GM23338 (cell line): ENCODE measurements at places on chromosomes 13 and 19.

GRCh38 chr19:33032218-33032781 lies 32.4 kb downstream of the RHPN2 start:
- no peaks in the 10 kb centered on the region for H3K27me3 ChIP-seq
- H3K36me3 ChIP-seq, result peaks cover 8% of the 10 kb centered on the region; the same call in 1 of the 2 replicates
- H3K4me3 ChIP-seq, result no peak overlapping the region
- H3K27ac ChIP-seq, result peak overlapping the region; percentile 51; the same call in 1 of the 2 replicates

- no peaks in the 10 kb centered on the region for H3K4me1 ChIP-seq
- no peaks in the 10 kb centered on the region; the same call in 1 of the 2 replicates for H3K27me3 ChIP-seq
- peaks cover 3% of the 10 kb centered on the region; the same call in 1 of the 2 replicates for H3K36me3 ChIP-seq
- H3K27ac ChIP-seq, result no peak overlapping the region
- no peak overlapping the region for H3K4me3 ChIP-seq
Observed at GRCh38 chr19:55712804-55713631, 25.2 kb downstream of the NLRP9 start.

GRCh38 chr19:5128251-5128935 lies 159.5 kb downstream of the KDM4B start:
- H3K27me3 ChIP-seq, result no peaks in the 10 kb centered on the region
- peak; percentile 55 for DNase-seq
- peak overlapping the region; percentile 87; the same call in 1 of the 2 replicates for H3K27ac ChIP-seq
- no peak overlapping the region for H3K4me3 ChIP-seq
- no peaks in the 10 kb centered on the region for H3K36me3 ChIP-seq

DNA sequence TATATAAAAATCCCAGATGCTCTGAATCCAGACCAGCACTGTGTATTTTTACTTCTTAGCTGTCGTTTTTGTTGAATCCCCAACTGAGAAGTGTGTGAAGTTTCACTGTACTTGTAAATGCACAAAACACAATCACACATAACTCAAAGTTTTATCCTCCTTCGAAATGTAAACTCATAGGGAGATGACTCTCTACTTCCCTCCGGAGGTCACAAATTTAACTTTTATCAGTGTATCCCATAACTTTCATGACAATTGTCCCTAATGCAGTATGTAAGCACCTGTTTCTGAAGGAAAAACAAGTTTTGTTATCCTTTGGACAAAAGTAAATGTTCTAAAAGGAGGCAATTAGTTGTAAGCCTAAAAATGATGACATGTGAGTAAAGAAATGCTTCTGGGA lies 665.0 kb upstream of the SLITRK6 start:
- H3K4me3 ChIP-seq, result no peak overlapping the region
- no peaks in the 10 kb centered on the region for H3K27me3 ChIP-seq

GRCh38 chr19:56360841-56361240 lies 32.5 kb downstream of the ZNF582 start:
- no peak overlapping the region for H3K4me3 ChIP-seq
- H3K36me3 ChIP-seq, result peaks cover 8% of the 10 kb centered on the region; the same call in 1 of the 2 replicates
- no peaks in the 10 kb centered on the region for H3K4me1 ChIP-seq
- H3K27ac ChIP-seq, result no peak overlapping the region
- no peaks in the 10 kb centered on the region for H3K27me3 ChIP-seq

GRCh38 chr19:1875646-1876495 lies 9.4 kb downstream of the ABHD17A start:
- peak overlapping the region; percentile 93 for H3K4me3 ChIP-seq
- peak; percentile 97 for DNase-seq
- no peak overlapping the region for H3K27ac ChIP-seq
- no peaks in the 10 kb centered on the region for H3K27me3 ChIP-seq
- H3K36me3 ChIP-seq, result no peaks in the 10 kb centered on the region
- peaks cover 16% of the 10 kb centered on the region for H3K4me1 ChIP-seq

DNA sequence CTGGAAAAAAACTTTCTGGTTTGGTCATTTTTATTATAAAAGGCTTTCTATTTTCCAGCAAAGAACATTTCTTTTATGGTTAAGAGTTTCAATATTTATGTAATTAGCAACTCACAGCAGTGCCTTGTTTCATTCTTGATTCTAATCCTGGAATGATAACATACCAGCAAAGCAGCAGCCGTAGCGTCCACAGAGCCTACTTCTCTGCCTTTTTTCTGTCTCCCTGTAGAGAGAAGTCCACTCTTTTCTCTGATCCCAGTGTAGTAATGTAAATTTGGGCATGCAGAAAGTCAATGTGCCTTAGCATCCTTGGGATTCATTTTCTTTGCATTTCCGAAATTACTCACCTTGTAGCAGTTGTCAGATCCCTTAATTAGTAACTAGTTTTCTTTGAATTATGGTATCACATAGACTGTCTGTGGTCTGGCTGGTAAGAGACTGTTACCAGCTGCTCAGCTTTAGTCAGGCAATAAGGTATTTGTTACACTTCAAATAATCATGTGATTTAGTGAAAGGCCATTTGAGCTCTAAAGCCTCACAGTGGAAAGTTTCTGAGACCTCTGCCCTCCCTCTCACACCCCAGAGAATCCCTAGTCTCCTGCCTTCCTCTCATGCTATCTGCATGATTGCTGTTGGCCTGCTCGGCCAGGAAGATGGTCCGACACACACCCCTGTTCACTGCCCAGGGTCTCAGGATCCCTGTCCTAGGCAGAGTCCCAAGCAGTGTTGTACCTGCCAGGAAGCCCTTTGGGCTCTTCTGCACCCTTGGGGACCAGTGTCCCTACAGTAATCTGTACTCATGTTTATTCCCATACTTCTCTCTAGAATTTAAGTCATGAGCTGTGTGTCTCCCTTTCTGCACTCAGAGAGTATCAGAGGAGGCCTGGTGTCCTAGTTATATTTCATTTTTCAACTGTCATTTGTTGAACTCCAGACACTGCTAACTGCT lies 86.3 kb downstream of the LRCH1 start:
- no peak overlapping the region for H3K27ac ChIP-seq
- H3K4me3 ChIP-seq, result no peak overlapping the region
- no peak for DNase-seq
- no peaks in the 10 kb centered on the region for H3K36me3 ChIP-seq

- no peak for DNase-seq
- peaks cover 46% of the 10 kb centered on the region for H3K4me1 ChIP-seq
- no peaks in the 10 kb centered on the region for H3K36me3 ChIP-seq
Observed at GRCh38 chr13:59790626-59791025, 373.1 kb downstream of the DIAPH3 start.

GRCh38 chr13:53368948-53369347 lies 340.3 kb downstream of the OLFM4 start:
- no peak overlapping the region for H3K27ac ChIP-seq
- no peak overlapping the region for H3K4me3 ChIP-seq

- no peak for DNase-seq
- no peaks in the 10 kb centered on the region for H3K4me1 ChIP-seq
- no peaks in the 10 kb centered on the region; the same call in 1 of the 2 replicates for H3K36me3 ChIP-seq
- no peak overlapping the region for H3K4me3 ChIP-seq
- H3K27ac ChIP-seq, result no peak overlapping the region
- H3K27me3 ChIP-seq, result peaks cover 15% of the 10 kb centered on the region; the same call in 1 of the 2 replicates
Observed at GRCh38 chr19:38562096-38562495, 55.7 kb downstream of the MAP4K1 start.

GRCh38 chr13:48731001-48731658 lies 77.4 kb downstream of the CYSLTR2 start:
- no peaks in the 10 kb centered on the region for H3K27me3 ChIP-seq
- no peaks in the 10 kb centered on the region for H3K36me3 ChIP-seq
- H3K4me1 ChIP-seq, result peaks cover 5% of the 10 kb centered on the region; the same call in 1 of the 2 replicates
- no peak overlapping the region for H3K27ac ChIP-seq
- no peak overlapping the region for H3K4me3 ChIP-seq
- DNase-seq, result peak; percentile 17

- H3K27me3 ChIP-seq, result no peaks in the 10 kb centered on the region
- no peak overlapping the region for H3K27ac ChIP-seq
- H3K4me1 ChIP-seq, result 0 out of 2 replicates have a peak, but pooled peaks cover 3% of the 10 kb centered on the region
Observed at GRCh38 chr19:50377051-50377461, 799 bp downstream of the NR1H2 start.

GRCh38 chr19:53906211-53907192 lies 2.6 kb upstream of the CACNG7 start:
- H3K36me3 ChIP-seq, result no peaks in the 10 kb centered on the region
- H3K27me3 ChIP-seq, result peaks cover 41% of the 10 kb centered on the region
- H3K27ac ChIP-seq, result no peak overlapping the region
- peak; percentile 81 for DNase-seq

DNA sequence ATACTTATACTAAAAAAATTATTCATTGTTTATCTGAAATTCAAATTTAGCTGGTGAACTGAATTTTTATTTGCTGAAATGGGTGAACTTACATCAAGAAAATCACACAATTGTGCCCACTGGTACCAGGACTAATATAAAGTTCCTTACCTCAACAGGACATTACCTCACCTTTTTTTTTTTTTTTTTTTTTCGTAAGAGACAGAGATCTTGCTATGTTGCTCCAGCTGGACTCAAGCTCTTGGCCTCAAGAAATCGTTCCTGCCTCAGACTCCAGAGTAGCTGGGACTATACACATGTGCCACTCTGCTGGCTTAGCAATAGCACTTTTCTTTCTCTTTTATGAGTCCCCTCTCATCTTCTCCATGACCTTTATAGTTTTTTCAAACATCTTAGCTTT lies 22.5 kb upstream of the NDFIP2 start:
- H3K4me1 ChIP-seq, result no peaks in the 10 kb centered on the region
- H3K27ac ChIP-seq, result no peak overlapping the region
- no peaks in the 10 kb centered on the region for H3K27me3 ChIP-seq
- H3K36me3 ChIP-seq, result no peaks in the 10 kb centered on the region
- no peak for DNase-seq

DNA sequence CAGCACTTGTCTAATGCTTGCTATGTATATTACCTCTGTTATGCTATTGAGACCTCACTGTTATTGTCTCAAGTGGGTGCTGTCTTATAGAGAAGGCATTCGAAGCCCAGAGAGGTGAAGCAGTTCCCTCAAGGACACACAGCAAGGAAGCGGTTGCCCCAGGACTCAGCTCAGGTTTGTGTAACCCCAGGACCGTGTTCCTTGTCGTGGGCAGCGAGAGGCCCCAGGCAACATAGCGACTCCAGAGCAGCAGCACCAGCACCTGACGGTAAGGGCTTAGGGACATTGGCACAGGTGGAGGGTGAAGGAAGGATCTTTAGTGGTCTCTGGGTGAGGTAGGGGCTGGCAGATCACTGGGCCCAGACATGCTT lies 2.4 kb downstream of the KLK15 start:
- no peak for DNase-seq
- no peaks in the 10 kb centered on the region for H3K4me1 ChIP-seq
- peaks cover 17% of the 10 kb centered on the region for H3K27me3 ChIP-seq
- no peak overlapping the region for H3K27ac ChIP-seq
- no peak overlapping the region for H3K4me3 ChIP-seq

GRCh38 chr13:39565036-39565949 lies 37.7 kb downstream of the LHFPL6 start:
- peaks cover 27% of the 10 kb centered on the region for H3K4me1 ChIP-seq
- peak overlapping the region; percentile 75; the same call in 1 of the 2 replicates for H3K27ac ChIP-seq
- no peak overlapping the region for H3K4me3 ChIP-seq
- DNase-seq, result peak; percentile 82

- DNase-seq, result no peak
- no peaks in the 10 kb centered on the region for H3K27me3 ChIP-seq
- H3K4me3 ChIP-seq, result no peak overlapping the region
- H3K36me3 ChIP-seq, result no peaks in the 10 kb centered on the region
- H3K4me1 ChIP-seq, result peaks cover 35% of the 10 kb centered on the region
Observed at GRCh38 chr19:10876459-10877240, 5.3 kb downstream of the CARM1 start.

DNA sequence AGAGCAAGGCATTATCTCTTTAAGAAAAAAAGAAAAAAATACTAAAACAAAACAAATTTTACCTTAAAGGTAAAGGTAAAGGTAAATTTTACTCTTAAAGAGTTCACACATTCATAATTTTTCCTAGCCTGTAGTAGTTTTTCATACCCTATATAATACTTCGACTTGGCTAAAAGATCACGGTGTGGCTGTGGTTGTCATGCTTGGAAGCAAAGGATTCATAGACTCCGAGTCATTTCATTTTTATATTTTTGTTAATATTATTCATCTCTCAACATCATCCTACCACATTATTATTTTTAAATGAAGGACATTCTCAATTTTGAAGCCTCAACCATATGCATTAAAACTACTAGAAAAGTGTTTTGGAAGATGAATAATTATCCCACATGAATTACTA lies 52.7 kb downstream of the PIBF1 start:
- no peaks in the 10 kb centered on the region for H3K36me3 ChIP-seq
- H3K4me3 ChIP-seq, result no peak overlapping the region
- DNase-seq, result no peak
- no peaks in the 10 kb centered on the region for H3K27me3 ChIP-seq
- no peaks in the 10 kb centered on the region for H3K4me1 ChIP-seq

DNA sequence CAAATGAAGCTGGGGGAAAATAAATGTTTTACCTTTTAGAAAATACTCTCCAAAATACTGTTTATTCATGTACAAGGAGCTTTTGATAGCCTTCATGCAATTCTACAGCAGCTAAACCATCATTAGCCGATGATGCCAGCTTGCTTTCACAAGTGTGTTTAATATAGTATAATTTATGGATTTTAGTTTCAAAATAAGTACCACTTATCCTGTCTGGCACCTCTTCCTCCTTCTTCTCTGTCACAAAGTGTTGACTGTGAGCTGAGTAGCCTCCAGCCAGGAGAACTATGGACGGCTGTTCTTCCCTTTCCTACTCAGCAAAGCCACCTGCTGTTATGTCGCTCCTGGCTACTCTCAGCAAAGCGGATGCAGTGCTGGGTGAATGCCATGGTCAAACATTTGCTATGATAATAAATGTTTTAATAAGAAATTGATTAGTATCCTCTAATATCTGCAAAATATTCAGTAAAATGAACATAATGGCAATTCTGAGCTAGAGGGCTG lies 238.2 kb downstream of the LIG4 start:
- H3K27ac ChIP-seq, result no peak overlapping the region
- DNase-seq, result no peak
- H3K4me1 ChIP-seq, result no peaks in the 10 kb centered on the region
- no peaks in the 10 kb centered on the region for H3K36me3 ChIP-seq

DNA sequence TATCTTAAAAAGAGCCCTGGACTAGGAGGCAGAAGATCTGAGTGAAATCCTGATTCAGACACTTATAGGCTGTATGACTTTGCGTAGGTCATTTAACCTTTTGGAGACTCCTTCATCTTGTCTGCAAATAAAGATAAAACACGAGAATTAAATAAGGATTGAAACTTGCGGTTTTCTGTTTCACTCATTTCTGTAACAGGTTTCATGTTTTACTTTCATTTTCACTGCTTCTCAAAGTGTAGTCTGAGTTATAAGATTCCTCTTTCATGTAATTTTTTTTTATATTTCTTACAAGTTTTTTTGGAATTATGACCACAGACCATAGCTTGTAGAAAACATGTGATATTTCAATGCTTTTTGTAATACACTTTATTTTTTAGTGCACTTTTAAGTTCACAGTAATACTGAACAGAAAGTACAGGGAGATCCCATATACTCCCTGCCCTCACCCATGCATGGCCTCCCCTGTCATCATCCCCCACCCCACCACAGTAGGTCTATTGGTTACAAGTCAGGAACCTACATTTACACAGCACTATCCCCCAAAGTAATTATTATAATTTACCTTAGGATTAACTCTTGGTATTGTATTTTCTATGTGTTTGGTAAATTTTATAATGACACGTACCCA lies 174.6 kb downstream of the ITGBL1 start:
- no peak for DNase-seq
- H3K4me1 ChIP-seq, result peaks cover 11% of the 10 kb centered on the region
- no peaks in the 10 kb centered on the region for H3K27me3 ChIP-seq
- H3K27ac ChIP-seq, result no peak overlapping the region
- H3K36me3 ChIP-seq, result no peaks in the 10 kb centered on the region
